ENCODE measurements at places on chromosomes 2 and 18.

GRCh38 chr18:74773171-74773624 is 175.5 kb downstream of the ZNF407 start:
- no peak for DNase-seq

- no peak for DNase-seq
Measured at GRCh38 chr2:39781697-39782096, 2.6 kb upstream of the THUMPD2 start.

DNA sequence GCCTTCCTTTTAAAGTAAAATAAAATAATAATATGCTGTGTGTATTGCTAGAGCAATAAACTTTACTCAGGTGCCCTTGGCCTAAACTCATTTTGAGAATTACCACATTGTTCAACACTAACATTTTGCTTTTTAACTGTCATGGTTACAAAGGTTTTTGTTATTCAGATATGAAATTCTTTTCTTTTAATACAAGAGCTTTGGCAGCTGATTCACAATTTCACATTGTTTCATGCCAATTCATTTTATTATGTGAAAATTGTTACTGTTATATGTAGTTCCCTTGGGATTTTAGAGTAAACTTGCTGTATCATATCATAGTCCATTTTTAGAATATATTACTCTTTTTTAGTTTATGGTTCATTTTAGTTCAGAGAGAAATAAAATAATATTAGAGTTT is 65.8 kb upstream of the ZNF804A start:
- DNase-seq, result no peak

GRCh38 chr2:44553456-44553855 is 191.7 kb downstream of the CAMKMT start:
- no peak for DNase-seq

GRCh38 chr2:193808877-193809276 is 1614.1 kb upstream of the TMEFF2 start:
- DNase-seq, result no peak

- DNase-seq, result no peak
Measured at GRCh38 chr18:27520401-27520800, 335.3 kb upstream of the CHST9 start.

DNA sequence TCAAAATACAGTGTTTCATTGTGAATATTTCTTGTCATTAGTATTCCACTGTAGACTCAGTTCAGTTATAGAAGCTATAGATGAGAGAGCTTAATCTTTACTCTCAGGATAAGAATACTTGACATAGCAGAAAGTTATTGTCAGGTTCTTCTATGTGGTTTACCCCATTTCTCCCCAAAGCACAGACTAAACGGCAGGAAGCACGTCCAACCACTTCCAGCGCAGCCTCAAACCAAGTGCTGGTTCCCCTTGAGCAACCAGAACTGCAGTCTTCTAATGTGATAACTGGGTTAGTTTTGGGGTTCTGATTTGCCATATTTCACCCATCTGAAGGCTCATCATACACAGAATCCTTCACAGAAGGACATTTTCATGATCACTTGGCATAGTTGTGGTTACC is 324.7 kb downstream of the SLC8A1 start:
- DNase-seq, result no peak

DNA sequence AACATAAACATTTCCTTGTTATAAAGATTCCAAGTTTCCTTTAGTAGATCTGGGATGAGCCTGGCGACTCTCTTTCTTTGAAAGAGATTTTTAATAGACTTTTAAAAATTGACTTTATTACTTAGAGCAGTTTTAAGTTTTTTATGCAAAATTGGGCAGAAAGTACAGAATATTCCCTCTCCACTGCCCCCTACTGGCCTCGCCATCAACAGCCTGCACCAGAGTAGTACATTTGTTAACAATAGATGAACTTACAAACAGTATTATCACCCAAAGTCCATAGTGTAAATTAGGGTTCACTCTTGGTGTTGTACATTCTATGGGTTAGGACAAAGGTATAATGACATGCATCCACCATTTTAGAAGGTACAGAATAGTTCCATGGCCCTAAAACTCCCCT is 3.9 kb downstream of the MAP3K19 start:
- DNase-seq, result no peak

GRCh38 chr2:177405029-177405692 is 12.6 kb downstream of the AGPS start:
- DNase-seq, result no peak

- DNase-seq, result no peak
Measured at GRCh38 chr18:70116949-70117348, 88.5 kb downstream of the RTTN start.

DNA sequence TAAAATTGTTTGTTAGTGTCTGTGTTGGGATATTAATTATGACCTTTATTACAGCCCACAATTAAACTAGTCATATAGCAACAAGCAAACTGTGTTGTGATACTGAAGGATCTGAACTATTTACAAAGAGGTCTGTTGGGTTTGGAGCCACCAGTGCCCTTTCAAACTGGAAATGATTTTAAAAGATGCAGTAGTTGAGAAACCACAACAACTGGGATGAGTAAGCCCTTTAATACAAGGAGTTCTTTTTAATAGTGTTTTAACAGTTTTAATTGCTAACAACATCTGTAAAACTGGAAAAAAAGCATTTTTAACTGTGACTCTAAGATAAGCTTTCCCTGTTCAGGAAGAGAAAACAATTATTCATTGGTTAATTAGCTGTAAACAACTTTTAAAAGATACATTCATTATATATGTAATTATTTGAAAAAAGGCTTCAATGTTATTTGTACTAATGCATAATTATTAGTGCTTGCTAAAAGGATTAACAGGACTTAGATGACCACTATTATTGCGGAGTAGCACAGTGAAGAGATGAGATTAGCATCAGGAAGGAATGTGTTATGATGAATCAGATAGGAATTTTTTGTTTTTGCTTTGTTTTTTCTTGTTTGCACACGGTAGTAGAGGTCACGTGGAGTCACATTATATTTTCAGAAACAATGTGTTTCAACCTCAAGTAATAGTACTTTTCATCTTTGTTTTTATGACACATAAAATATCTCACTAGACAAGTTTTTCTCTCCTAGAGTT is 392.7 kb upstream of the FANCL start:
- no peak for DNase-seq

- DNase-seq, result no peak
Measured at GRCh38 chr2:177169810-177170514, 42.6 kb upstream of the HNRNPA3 start.

- no peak for DNase-seq
Measured at GRCh38 chr2:229586012-229586411, 128.3 kb downstream of the DNER start.

GRCh38 chr2:68290901-68291300 is 28.8 kb downstream of the CNRIP1 start:
- DNase-seq, result no peak

- DNase-seq, result no peak
Measured at GRCh38 chr2:97983698-97984097, 12.1 kb downstream of the TMEM131 start.

- DNase-seq, result no peak
Measured at GRCh38 chr18:51857989-51858388, 482.0 kb upstream of the DCC start.

DNA sequence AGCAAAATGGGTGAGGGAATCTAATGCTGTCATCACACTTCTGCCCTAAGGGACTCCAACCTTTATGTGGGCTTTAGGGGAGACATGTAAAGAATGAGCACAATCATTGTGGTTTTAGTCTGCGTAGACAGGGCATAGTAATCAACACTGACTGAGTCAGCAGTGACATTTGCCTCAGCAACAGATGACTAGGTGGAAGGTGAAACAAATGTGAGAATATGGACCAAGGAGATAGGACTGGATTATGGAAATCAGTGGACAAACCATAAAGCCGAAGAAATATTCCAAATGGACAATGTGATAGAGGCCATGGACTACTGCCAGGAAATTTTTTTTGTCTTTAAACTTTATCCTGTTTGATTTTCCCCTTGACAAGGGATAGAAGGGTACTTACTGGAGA is 83.9 kb downstream of the PDK1 start:
- DNase-seq, result no peak

DNA sequence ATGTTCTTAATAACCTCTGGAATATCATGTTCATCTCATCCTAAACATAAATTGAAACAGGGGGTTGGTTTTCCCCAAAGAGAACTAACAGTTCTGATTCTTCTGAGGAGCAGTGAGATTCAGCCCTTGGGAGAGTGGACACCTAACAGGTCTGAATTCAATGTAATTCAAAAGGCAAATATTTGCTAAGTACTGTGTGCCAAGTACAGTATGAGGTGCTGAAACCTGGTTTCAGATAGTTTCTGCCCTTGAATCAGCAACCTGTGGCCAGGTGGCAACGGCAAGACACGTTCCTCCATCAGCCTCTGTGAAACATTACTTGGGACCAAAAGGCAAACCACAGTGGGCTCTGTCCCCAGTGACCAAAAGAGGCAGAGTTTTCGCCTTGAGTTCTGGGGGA is 1.3 kb downstream of the LRRC30 start:
- no peak for DNase-seq

DNA sequence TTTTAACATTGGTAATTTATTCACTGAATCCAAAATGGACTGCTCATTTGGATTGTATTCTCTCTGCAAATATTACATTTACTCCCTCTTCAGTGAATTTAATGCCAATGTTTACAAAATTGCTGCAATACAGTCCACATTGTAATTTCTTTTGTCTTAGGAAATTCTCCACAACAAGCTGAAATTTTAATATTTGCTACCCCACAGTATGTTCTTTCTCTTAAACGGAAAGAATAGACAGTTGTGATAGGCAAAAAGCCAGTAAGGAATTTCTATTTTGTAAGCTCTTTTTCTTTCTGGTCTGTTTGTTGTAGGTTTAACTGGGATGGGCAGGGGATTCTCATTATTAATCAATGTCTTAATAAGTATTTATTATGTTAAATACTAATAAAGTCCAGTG is 92.0 kb downstream of the CSRNP3 start:
- no peak for DNase-seq

DNA sequence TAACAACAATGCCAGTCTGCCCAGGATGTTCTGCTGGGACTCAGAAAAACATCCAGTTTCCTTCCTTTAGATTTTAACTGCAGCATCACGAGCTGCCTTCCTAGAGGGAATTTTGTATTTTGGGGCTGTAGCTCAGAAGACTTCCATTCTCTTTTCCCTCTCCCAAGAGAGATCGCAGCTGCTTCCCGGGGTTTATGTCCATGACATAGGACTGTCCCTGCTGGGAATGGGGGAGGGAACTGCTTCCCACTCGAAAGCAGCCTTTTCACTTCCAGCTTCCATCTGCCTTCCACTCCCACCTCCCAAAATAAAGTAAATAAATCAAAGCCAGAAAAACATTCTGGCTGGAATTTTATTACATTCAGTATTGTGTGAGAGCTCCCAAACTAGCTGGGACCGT is 52.4 kb downstream of the LIMS1 start:
- DNase-seq, result no peak

- DNase-seq, result no peak
Measured at GRCh38 chr2:112311932-112312331, 36.5 kb downstream of the ZC3H6 start.
